Karpas-422 (cell line): ENCODE measurements at places on chromosomes 6 and 20.
A peak's percentile ranks its signal among the peaks of the same experiment; 100 is the strongest.

DNA sequence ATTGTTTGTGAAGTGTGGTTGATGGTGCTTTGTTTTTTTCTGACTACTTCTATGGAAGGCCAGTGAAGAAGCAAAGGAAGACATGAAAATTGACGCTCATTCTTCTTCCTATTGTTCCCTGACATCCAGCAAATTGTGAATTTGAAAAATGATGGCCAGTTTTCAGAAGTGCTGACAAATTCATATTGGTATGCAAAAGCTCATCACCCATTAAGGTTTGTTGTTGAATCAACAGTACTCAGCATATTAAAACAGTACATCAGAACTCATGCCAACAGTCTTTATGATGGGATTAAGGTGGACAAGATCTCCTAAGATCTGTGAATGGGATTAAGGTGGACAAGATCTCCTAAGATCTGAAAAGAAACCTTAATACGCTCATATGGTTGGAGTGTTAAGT, 1.0 kb upstream of the MTG2 start:
- no peak for DNase-seq

DNA sequence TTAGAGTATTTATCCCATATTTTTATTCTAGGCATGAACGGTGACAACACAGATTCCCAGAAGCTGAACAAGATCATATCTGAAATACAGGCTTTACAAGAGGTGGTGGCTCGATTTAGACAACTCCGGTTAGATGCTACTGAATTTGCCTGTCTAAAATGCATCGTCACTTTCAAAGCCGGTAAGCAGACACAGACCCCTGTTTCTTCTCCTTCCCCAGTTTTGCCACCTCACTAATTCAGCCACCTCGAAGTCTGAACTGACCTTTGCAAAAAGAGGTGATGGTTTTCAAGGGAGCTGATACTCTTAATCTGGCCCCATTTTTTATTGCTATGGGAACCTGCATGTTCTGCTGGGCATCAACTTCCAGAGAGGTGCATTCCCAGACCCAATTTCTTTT, 15.0 kb downstream of the NR2E1 start:
- DNase-seq, result no peak

DNA sequence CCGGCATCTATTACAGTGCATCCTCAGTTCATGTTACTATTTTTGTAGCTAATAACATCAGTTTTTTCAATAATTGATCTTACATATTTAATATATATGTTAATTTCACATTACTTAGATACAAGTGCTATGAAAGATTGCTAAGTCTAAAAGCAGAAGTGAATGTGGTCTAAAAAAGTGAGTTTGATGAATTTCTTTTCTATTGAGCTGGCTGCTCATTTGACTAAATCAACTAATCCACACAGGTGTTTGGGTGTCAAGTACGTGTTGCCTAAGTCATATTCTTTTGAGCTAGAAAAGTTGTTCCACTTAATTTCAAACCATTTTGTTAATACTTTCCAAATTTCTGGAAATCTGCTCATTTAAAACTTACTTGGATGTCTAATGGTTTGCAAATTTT, 46.6 kb upstream of the EZR start:
- DNase-seq, result peak; percentile 93

- peak; percentile 75 for DNase-seq
Observed at GRCh38 chr6:151701911-151702562, 105.4 kb upstream of the ESR1 start.

- DNase-seq, result peak; percentile 73
Observed at GRCh38 chr6:55069132-55069781, 105.1 kb upstream of the HCRTR2 start.

DNA sequence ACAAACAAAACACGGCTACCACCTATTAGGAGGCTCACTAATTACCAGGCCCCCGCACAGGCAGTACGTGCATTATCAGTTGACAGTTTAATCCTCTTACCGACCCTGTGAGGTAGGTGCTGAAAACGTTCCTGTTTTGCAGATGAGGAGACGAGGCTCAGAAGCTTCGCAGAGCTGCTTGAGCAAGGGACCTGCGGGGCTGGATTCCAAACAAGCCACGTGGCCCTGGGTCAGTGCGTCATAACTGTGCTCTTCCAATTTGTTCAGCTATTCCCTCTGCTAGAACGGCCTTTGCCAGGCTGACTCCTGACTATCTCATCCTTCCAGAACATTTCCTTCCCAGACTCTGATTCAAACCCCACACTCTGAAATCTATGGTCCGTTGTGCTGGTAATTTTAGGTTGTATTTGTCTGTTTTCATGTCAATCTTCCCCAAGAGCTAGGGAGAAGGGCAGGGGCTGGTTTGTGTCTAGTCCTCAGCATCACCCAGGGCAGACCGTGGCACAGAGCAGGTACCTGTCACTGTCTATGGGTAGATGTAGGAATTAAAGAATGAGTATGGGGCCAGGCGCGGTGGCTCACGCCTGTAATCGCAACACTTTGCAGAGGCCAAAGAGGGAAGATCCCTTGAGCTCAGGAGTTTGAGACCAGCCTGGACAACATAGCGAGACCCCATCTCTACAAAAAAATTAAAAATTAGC, 28.8 kb upstream of the TLDC2 start:
- peak; percentile 87 for DNase-seq

- no peak for DNase-seq
Observed at GRCh38 chr20:25218492-25218891, 23.0 kb downstream of the ENTPD6 start.

- DNase-seq, result no peak
Observed at GRCh38 chr6:20511852-20512251, 22.4 kb upstream of the CDKAL1 start.

DNA sequence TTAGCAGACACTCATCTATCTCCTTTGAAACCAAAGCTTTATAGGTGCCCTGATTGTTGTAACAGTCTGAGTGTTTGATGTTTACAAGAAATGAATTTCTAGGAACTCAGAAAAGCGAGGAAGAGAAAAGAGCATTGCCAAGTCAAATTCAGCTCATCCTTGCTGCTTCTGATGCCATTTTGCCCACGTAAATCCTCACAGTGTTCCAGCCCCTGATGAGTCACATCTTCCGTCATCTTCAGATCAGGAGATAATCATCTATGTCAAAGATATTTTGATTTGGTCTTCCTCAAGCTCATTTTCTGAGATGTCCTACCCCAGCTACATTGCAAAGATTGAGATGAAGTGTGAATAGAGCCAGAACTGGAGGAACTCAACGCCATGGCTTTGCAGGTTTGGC, 426.2 kb downstream of the BMP2 start:
- DNase-seq, result no peak

DNA sequence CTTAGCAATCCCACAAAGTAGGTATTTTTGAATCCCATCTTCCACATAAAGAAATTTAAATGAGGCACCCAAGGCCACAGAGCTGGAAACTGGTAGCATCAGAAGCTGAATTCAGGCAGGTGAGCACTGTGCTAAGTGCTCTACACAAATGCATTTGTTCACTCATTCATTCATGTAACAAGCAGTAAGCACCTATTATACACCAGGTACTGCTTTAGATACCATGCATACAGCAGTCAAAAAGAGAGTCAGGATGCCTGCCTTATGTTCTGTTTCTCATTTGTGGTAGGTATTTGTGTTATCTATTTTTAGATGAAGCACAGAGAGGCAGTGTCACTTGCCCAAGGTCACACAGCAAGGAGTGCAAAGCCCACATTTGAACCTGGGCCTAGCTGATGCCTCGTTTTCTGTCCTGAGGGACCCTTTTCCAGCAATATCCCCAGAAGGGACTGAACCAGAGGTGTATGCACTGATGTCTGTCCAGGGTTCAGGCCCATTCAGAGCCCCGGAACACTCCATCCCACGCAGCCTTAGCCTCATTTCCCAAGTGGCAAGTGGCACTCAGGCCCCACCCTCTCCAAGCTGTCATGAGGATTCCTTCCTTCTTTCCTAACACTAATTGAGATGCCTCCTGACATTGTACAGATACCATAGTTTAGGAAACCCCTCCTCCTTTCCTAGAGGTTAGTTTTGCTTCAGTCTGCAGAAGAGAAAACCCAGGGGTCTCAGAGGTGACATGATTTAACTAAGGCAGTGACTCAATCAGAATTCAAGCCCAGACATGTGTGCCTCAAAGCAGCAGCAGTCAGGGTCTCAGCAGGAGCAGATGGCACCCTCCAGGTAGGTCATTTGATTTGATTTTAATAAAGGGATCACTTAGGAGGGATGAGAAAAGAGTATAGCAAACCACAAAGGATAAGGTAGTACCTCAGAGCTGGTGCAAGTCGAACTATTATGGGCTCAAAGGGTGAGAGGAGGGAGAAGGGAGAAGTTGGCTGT, 61.2 kb upstream of the SIRPA start:
- no peak for DNase-seq

DNA sequence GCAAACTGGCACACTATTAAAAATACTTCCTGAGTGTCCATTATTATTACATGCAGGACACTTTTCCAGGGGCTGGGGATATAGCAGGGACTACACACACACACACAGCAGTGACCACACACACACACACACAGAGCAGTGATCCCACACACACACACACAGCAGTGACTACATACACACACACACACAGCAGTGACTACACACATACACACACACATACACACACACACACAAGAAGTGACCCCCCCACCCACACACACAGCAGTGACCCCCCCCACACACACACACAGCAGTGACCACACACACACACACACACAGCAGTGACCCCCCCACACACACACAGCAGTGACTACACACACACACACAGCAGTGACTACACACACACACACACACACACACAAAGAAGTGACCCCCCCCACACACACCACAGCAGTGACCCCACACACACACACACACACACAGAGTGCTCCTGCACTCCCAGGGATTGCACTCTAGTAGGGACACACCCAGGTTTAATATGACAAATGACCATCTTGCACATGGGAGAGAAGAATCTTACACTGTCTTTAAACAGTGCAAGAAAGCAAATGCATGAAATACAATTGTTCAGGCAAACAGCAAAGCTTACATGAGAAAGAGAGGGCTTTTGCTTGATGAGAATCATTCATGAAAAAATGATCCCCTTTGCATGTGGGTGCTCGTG, 115.5 kb downstream of the IRF4 start:
- DNase-seq, result no peak

DNA sequence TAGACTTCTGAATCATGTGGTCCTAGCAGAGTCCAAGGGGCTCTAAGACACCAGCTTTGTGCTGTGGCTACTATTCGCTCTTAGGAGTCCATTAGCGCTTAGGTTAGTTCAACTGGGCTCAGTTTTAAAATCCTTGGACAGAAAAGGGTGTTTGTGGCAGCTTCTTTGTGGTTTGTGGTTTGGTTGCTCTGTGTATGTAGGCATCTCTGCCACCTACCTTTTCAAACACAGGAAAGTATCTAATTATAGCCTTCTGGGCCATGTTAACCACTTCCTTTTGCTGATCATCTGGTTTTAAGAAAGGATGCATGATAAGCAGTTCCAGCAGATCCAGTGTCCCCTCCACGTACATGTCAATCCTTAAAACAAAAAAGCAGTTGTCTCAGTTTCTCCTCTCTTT, 10.8 kb downstream of the GSTA4 start:
- DNase-seq, result no peak

- DNase-seq, result no peak
Observed at GRCh38 chr20:10501402-10501801, 66.3 kb downstream of the SLX4IP start.

DNA sequence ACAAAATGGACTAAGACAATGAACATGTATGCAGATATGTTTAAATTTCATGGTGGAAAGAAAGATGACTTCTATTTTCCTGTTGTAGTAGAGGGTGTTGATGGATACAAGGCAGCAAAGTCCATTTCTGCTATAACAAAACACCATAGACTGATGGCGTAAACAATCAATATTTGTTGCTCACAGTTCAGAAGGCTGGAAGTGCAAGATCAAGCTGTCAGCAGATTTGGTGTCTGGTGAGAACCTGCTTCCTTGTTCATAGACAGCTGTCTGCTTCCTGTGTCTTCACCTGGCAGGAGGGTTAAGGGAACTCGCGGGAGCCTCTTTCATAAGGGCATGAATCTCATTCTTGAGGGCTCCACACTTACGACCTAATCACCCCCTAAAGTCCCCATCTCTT, 83.0 kb upstream of the ELOVL5 start:
- DNase-seq, result no peak

GRCh38 chr20:49712996-49713752, 504 bp downstream of the B4GALT5 start:
- peak; percentile 71 for DNase-seq

DNA sequence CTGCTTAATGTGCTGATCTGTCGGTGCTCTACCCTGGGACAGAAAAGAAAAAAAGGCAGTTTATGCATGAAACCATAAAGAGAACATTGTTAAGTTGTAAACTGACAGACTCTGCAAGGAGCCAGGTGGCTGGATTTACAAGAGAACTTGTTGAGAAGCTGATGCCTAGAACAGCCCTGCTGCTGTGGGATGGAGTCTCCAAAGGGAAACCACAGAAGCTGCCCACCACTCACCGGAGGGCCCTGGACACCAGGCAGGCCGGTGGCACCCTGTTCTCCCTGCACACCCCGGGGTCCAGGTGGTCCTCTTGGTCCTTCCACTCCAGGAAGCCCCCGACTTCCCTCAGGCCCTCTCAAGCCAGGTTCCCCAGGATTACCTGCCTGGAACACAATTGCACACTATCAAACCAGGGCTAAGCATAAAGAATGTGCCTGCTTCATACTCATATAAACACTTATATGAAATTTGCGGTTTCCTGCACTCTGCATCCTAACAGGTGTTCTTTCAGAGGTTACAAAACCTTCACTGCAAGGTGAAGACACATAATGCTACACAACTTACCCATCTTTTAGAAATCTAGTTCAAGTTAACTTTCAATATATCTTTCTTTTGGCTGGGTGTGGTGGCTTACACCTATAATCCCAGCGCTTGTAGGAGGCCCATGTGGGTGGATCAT, 68.2 kb downstream of the COL9A1 start:
- DNase-seq, result no peak

- peak; percentile 46 for DNase-seq
Observed at GRCh38 chr6:8029243-8029870, 34.8 kb downstream of the BLOC1S5 start.

DNA sequence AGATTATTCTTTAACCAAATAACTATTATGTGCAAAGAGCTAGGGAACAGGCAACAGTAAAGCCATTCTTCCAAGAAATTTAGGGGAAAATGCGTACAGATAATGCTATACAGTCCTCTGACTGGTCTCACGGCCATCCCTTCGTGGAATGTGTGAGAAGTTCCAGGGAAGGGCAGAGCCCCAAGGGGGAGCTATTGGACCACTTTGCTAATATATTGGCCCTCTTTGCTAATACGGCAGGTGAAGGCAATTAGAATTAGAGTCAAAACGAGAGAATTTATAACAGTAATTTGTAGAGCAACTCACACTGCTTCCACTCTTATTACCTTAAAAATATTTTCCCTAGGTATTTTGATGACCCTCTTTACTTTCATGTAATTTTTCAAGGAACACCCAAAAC, 140.4 kb downstream of the IMPG1 start:
- DNase-seq, result peak; percentile 72
